ENCODE measurements at places on chromosomes 1 and 21.

GRCh38 chr21:21290751-21291150, 292.5 kb downstream of the NCAM2 start:
- no peak for DNase-seq

GRCh38 chr1:87794788-87795614, 466.3 kb downstream of the LMO4 start:
- DNase-seq: peak; percentile 86

DNA sequence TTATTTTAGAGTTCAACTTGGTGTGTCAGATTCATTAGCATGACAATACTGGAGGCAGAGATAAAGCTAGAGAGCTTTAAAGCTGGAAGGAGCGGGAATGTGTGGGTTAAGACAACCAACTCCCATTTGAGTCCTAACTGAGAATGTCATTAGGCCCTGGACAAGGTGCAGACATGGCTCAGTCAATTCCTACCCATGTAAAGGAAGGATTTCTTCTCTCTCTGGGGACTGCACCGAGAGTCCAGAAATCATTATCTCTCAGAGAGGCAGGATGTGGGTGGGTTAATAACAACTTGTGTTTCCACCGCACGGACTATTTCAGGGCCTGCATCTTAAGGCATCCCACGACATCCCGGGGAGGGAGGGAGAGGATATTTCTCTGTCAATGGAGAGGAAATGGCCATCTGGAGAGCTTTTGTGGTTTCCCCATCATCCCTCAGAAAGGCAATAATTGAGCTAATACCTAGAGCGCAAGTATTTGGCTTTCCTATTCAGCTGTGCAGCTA, 46.7 kb upstream of the SARS1 start:
- DNase-seq: no peak

GRCh38 chr1:30123896-30124295, 599.5 kb downstream of the MATN1 start:
- no peak for DNase-seq
